ENCODE measurements at places on chromosomes 1 and 21. TPM values are rescaled to one million over a fixed set of nuclear protein-coding genes. Genes with fewer than 3 reads are reported as not detected.

Gene ATP6V1G3
- not detected for total RNA-seq

- DNase-seq, result no peak
Observed at GRCh38 chr1:245256528-245256927, 101.7 kb downstream of the KIF26B start.

DNA sequence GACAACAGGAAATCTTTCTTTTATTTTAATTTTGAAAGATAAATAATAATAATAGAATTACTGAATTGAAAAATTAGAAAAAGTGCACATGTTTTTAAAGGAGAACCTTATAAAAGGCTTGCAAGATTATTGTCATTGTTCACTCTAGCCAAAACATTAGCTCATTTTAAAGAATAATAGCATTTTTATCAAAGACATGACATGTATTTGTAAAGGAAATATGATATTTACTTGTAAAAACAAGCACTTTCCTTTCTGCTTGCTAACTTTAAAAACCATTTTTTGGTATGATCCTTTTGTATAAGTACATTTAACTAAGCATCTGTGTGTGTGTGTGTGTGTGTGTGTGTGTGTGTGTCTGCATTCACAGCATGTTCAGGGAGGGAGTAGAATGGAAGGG lies 156.3 kb upstream of the C1orf87 start:
- DNase-seq, result no peak

Gene RHCE
- total RNA-seq, result 0.15 TPM

GRCh38 chr21:19034560-19034959 lies 631.0 kb upstream of the TMPRSS15 start:
- DNase-seq, result no peak

Gene ERVH48-1
- total RNA-seq, result not detected

Gene ALX3
- total RNA-seq, result not detected

Gene OLFM3
- total RNA-seq, result not detected

- no peak for DNase-seq
Observed at GRCh38 chr1:3579626-3580025, 31.7 kb downstream of the MEGF6 start.

DNA sequence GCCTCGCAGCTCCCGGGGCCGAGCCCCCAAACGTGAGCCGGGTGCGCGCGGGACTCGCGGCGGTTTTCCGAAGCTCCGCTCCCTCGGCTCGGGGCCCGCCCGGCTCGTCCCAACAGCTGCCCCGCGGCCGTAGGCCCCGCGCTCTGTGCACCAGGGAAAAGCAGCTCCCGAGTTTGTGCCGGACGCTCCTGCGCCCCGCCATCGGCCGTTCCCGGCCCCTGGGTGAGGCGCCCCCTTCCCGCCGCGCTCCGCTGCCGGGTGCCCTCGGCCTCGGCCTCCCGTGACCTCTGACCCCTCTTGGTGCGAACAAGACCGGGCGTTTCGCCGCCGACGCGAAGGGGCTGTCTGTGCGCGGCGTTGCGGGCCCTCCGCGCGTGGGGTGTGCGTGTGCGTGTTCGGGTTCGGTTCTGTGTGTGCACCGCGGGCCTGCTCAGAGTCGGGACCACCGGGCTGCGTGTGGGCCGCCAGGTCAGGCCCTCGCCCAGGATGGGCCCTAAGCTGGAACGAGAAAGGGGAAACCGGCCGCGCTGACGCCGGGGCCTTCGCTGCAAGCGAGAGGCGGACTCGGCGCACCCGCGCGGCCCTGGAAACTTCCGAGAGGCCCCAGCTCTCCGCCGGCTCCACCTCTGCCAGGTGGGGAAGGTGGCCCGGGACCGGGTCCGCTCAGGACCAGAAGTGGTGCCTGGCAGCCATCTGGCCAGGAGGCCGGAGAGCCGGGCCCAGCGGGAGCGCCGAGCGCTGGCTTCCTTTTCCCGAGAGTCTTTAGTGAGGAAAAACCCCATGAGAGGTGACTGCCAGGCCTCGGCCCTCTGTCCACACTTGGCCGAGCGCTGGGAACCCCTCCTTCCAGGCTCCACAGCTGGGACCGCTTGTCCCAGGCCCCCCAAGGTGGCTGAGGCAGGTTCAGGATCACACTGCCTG lies 1.9 kb downstream of the PRDM16 start:
- no peak for DNase-seq

Gene ENO1
- total RNA-seq, result 2,797 TPM

DNA sequence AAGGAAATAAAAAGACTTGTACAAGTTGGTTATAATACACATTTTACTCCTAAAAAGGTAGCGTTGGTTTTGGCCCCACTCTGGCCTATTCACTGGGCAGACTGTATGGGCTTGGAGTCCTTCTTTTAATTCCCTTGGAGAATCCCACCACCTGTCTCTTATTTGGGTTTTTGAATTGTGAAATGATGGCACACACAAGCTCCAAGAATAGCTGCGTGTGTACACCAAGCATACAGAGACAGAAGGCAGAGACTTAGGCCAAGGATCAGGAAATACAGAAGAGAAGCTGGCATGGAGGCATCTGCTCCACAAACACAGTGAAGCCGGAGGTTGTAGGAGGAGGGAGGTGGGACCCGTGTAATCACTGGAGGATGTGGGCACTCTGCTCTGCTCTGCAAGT lies 29.1 kb downstream of the DDR2 start:
- no peak for DNase-seq

GRCh38 chr1:6445062-6445763 lies 20.6 kb downstream of the ESPN start:
- no peak for DNase-seq

Gene HORMAD1
- not detected for total RNA-seq

Gene TSACC
- not detected for total RNA-seq

DNA sequence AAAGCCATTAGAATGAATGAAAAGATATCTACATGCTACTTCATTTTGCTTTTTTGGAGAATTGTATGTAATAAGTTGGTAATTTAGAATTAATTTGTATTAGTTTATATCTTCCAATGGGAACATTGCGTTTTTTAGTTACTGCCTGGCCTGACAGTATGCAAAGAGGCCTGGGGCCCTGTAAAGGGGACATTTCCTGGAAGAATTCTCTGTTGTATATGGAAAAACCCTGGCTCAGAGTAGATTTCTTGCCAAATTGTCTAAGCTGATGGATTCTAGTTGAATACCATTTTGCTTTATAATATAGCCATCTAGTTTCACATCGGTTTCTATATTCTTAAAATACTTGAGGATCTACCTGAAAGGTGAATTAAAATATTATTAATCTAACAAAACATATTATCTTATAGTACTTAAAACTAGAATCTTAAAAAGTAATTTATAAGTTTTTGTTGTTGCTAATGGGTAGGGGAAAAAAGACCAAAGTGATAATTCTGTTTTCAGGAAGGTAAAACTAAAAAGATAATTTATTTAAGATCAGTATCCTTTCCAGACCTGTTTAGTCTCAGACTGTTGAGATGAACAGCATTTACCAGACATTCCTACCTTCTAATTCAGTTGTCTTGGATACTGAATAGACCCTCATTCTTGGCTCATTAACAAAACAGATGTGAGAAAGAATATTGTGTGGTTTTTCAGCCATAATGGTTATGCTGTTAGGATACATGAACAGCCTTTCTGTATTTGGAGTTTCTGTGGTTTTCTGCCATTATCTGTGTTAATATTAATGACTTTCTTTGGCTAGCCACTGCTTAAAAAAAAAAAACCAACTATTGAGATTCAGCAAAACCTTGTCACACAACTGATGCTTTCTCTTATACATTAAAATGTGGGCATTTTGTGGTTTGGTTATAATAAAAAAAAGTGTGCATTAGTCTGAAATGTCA lies 4.8 kb downstream of the AGO3 start:
- no peak for DNase-seq

- peak; percentile 75 for DNase-seq
Observed at GRCh38 chr21:42737951-42738590, 84.7 kb downstream of the PDE9A start.

Gene PAQR7
- 20.7 TPM for total RNA-seq

Gene CR1L
- total RNA-seq, result not detected

Gene OR14K1
- not detected for total RNA-seq

Gene CLCA2
- 0.17 TPM for total RNA-seq

GRCh38 chr1:53559854-53560580 lies 100.8 kb downstream of the DMRTB1 start:
- DNase-seq, result no peak

DNA sequence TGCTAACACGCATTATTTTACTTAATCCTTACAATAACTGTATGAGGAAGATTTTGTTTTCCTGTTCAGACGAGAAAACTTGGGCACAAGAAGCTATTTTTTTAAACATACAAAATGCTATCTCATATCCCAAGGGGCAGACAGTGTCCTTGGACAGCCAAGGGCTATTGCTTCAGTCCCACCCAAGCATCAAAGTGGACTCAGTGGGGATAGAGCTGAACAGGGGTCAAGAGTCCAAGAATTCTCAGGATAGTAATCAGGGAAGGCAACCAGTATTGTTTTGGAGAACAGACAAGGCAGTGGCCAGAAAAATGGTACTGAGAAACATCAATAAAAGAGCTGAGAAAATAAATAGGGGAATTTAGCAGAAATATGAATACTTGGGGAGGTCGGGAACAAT lies 465.7 kb downstream of the PLPP3 start:
- no peak for DNase-seq

GRCh38 chr1:240190881-240191401 lies 99.3 kb downstream of the FMN2 start:
- DNase-seq, result peak; percentile 85

Gene ATP1A2
- not detected for total RNA-seq

All from renal cortical epithelial cell (primary cell).